Vagina (tissue), 2 donors: ENCODE measurements at places on chromosomes 5 and 9.

DNA sequence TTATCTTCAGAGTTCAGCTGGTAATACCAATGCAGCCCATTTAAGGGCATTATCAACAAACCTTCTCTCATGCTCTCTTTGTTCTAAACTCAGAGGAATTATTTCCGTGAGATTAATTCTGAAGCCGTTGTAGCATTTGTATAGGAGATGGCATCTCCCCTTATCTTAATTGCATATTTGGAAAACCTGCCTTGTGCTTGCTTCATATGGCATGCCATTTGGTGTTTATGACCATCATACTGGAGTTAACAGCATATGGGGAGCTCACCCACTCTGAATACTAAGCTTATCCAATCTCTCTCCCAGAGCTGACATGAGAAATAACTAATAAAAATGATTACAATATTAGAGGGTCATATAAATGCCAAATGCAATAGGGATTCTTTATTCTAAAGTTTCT, 243.2 kb downstream of the BRINP1 start:
- DNase-seq, result no peak

DNA sequence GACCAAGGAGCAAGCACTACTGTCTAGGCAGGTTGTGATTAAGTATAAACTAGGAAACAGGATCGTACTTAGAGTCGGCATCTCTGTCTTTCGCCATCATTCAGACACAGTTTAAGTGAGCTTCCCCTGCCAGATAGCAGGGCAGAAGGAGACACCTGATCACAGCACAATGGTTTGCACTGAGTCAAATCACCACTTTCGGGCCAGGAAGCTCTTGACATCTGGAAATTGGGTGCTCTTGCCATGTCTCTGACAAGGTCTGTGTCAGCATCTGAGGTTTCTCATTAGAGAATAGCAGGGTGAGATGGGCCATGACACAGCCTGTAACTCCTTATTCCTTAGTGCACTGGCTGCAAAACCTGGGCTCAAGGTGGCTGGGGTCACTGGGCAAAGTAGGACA, 8.3 kb downstream of the ADRB2 start:
- DNase-seq, result no peak

DNA sequence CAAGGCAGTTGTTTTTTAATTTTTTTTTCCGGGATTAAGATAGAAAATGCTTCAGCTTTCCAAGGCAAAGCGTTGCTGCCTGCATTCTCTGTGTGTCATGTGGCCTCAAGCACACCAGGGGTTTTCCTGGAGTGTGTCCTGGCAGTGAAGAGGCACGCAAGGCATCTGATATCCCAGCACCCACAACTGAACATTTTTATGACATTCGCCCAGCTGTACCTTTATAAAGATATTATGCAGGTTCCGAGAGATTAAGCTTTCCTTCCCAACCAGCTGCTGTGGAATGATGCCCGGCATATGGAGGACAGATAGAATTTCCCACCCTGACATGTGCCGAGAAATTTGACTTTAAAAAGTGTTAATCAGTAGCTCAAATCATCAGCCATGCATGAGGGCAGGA, 205.6 kb downstream of the GADD45G start:
- no peak for DNase-seq

GRCh38 chr9:12819436-12820185, 44.8 kb downstream of the LURAP1L start:
- DNase-seq, result no peak

DNA sequence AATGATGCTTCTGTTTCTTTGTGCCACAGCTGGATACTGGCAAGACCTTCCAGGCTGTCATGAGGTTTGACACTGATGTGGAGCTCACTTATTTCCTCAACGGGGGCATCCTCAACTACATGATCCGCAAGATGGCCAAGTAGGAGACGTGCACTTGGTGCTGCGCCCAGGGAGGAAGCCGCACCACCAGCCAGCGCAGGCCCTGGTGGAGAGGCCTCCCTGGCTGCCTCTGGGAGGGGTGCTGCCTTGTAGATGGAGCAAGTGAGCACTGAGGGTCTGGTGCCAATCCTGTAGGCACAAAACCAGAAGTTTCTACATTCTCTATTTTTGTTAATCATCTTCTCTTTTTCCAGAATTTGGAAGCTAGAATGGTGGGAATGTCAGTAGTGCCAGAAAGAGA, 65.5 kb downstream of the ACO1 start:
- DNase-seq, result no peak

- no peak for DNase-seq
Measured at GRCh38 chr5:168023191-168023590, 268.3 kb upstream of the WWC1 start.

- DNase-seq, result no peak
Measured at GRCh38 chr9:86788456-86788855, 158.8 kb downstream of the GAS1 start.

GRCh38 chr5:119708076-119708790, 78.9 kb downstream of the FAM170A start:
- no peak for DNase-seq

DNA sequence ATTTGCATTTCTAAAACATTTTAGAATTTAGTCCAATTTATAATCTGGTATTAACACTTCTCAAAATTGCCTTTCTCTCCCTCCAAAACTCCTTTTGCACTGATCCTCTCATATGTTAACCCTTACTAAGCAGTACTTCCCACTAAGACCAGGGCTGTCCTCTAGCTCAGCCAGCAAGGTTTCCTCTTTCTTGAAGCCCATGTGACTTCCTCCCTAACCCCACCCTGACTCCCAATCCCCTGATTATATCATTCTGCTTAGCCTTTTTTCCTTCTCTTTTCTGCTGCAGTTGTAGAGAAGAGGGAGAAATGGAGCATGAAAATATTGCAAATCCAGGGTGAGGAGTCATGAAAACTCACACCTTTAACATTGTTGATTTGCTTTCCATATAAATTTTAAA, 241.7 kb downstream of the MCTP1 start:
- no peak for DNase-seq

- no peak for DNase-seq
Measured at GRCh38 chr5:140166911-140167310, 8.1 kb upstream of the CYSTM1 start.

DNA sequence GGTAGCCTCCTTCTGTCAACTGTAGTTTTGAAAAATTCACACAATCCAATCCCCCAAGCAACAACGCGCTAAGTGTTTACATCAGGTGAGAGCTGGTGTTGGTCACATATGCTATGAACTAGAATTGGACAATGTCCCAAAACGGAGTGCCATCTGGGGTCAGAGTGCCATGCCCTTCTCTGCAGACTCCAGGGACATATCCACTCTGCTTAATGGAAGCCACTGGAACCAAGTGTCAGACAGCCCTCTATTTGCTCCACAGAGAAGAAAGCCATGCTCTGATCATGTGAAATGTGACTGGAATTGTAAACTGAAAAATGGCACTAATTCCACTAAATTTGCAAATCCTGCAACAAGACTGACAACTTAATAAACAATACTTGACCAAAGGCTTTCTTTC, 12.2 kb downstream of the ABCA1 start:
- no peak for DNase-seq

- DNase-seq, result no peak
Measured at GRCh38 chr5:67996596-67996995, 219.0 kb upstream of the PIK3R1 start.

DNA sequence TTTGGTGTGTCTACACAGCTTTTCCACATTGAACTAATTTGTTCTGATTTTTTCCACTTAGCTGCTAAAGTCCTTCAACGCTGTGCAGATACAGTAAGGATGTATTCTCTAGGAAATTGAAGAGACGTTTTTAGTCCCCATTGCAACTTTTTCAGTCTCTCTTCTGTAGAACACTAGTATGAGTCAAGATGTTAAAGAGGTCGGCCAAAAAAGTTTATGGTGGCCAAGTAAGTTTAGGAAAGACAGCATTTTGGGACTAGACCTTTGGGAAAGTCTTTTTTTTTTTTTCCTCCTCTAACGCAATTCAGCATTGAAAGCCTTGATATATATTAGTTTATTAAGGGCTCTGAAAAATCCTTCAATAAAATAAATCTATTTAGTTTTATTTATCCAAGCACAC, 243.5 kb upstream of the FBXL7 start:
- no peak for DNase-seq

GRCh38 chr9:104923289-104923688, 4.7 kb downstream of the ABCA1 start:
- no peak for DNase-seq

- no peak for DNase-seq
Measured at GRCh38 chr5:55363856-55364255, 56.1 kb downstream of the MTREX start.

GRCh38 chr5:169798438-169798837, 161.4 kb downstream of the DOCK2 start:
- no peak for DNase-seq

DNA sequence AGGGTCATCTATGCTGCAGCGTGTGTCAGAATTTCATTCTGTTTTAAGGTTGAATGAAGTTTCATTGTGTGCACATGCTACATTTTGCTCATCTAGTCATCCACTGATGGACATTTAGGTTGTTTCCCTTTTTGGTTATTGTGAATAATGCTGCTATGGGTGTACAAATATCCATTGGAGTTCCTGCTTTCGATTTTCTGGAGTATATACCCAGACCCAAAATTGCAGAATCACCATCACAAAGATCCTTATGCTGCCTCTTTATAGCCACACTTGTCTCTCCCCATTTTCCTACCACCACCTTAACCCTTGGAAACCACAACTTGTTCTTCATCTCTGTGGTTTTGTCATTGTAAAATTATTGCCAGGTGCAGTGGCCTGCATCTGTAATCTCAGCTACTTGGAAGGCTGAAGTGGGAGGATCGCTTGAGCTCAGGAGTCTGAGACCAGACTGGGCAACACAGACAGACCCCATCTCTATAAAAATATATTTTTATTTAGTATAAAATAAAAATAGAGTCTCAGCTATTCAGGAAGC, 166.2 kb downstream of the HSD17B3 start:
- DNase-seq, result no peak

GRCh38 chr5:2522372-2522771, 229.1 kb downstream of the IRX2 start:
- no peak for DNase-seq

DNA sequence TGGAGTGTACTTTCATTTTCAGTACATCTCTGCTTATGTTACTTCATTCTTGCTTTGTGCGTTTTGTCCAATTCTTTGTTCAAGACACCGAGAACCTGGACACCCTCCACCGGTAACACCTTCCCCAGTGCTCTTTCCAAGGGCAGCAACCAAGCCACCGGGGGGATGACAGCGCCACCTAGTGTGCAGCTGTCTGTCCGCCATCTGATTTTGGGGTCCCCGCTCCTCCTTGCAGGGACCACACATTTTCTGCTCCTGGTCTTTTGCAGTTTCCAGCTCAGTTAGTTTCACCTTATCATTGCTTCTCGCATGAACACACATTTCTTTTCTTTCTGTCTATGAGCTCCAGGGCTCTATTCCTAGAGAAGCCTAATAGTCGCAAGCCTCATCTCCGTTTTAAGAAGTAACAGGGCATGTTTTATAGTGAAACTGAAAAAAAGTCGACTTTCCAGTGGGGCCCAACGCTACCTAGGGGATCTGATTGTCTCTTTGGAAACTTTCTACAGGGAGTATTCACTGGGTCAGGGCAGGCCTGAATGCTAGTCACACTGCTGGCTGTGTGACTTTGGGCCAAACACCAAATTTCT, 152.1 kb downstream of the FSTL4 start:
- DNase-seq, result no peak

- no peak for DNase-seq
Measured at GRCh38 chr9:114433086-114433485, 45.3 kb upstream of the AKNA start.

DNA sequence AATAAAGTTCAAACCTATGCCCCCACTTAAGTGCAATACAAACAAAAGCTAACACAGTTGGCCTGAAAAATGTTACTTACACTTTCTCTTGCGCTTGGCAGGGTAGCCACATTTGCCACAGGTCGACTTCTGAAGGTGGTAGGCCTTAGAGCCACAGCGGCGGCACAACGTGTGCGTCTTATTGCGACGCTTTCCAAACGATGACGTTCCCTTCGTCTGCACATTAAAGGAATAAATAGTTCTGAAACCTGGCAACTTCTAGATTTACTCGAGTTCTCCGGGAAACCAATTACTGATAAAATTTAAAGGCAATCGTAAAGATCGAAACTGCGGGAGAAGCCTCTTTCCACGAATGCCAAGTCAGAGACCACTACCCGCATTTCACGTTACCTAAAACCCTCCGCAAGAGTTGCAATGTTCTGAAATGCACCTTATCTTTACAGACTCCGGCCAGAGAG, 602 bp downstream of the RPL37 start:
- DNase-seq, result no peak

DNA sequence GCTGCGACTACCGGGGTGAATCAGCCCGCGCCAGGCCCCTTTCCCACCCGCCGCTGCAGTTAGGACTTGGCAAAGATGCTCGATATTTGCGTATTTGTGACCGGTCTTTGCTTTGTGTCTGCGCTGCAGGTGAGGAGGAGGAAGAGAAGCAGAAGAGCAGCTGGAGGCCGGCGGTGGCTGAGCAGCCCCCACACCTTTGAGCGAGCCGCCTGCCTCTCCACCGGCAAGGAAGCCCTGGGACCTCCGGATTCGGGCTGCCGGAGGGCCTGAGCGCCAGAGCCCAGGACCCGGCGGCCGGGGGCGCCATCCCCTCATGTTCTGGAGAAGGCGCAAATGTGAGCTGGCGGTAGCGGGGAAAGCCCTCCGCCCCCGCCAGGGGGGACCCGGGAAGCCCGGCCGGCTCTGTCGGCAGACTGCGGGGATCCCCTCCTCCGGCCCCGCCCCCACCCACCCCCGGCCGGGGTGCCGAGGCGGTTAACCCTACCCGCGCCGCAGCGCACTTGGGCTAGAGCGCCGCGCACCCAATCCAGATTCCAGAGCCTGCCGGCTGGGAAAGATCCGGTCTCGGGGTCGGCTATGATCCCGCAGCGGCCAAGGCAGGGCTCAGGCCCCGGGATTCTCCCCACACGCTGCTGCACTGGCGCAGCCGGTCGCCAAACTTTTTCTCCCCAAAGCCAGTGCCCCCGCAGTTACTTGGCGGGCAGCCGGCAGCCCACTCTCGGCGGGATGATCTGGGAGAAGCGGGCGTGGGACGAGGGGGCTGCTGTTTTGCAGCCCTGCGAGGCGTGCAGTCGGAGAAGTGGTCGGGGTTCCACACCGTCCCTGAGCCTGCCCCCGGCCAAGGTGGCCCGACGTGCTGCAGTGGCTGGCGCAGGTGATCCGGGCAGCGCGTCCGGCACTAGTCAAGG, 800 bp upstream of the KCNN2 start:
- DNase-seq, result no peak

- DNase-seq, result no peak
Measured at GRCh38 chr5:135995976-135996375, 32.8 kb upstream of the TGFBI start.

DNA sequence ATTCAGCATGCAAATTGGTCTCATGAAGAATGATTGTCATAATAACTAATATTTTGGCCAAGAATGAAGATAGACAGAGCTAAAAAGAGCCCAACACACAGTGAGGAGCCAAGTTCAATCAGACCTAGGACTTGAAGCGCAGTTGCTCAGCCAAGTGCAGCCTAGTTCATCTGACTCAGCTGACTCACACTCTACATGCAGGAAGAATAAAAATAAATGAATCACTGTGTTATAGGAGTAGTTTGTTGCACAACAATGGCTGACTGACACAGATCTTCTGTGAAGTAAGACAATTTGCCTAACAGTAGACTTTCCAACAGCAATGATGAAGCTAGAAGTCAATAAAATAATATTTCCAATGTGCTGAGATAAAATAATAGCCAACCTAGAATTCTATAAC, 261.5 kb downstream of the CEMIP2 start:
- no peak for DNase-seq
